Activated CD4-positive, alpha-beta T cell treated with anti-CD3 and anti-CD28 coated beads, Interleukin-2, amount 50 U/mL, for 48 hours (primary cell): ENCODE measurements at places on chromosomes 1 and 21.
A peak's percentile ranks its signal among the peaks of the same experiment; 100 is the strongest.

DNA sequence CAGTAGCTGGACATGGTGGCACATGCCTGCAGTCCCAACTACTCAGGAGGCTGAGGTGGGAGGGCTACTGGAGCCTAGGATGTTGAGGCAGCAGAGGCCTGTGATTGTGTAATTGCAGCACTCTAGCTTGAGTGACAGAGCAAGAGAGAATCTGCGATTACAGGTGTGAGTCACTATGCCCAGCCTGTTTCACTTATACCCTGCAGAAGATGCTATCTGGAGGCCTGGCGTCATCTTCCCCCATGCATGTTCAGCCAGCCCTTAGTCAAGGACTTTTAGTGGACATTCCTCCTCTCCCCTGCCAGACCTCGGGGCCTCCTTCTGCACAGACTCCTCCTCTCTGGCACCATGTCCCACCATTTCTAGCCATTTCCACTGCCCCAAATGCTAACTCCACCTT is 36.3 kb upstream of the RCC2 start:
- no peak for DNase-seq

- DNase-seq, result no peak
Observed at GRCh38 chr1:150516616-150517015, 1.1 kb downstream of the FALEC start.

- no peak for DNase-seq
Observed at GRCh38 chr1:211519602-211520001, 27.6 kb upstream of the RD3 start.

GRCh38 chr21:45818904-45819285 is 162.7 kb upstream of the COL6A1 start:
- peak; percentile 87 for DNase-seq

- DNase-seq, result no peak
Observed at GRCh38 chr1:70318191-70318590, 36.3 kb downstream of the ANKRD13C start.

- DNase-seq, result peak; percentile 77
Observed at GRCh38 chr1:155977690-155978324, 540 bp downstream of the ARHGEF2 start.

DNA sequence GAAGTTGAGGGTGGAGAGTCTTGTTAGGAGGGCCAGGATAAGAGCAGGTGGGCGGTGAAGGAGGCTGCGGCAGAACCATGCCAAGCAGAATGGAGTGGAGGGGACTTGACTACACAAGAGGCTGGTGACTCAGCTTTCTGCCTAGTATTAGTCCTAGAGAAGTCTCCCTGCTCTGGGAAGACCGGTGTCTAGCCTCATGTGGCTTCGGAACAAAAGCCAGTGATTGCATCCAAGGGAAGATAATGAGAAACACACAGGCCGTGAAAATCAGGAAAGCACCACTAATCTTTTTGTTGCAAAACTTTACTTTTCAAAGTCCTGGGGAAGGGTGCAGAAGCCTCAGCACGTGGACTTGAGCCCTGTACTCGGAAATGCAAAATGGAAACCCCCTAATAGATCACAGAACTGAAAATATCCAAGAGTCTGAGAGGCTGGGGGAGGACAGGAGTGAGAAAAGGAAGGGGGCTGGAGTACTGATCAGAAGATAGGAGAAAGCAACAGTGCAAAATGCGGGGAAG is 31.4 kb downstream of the DDR2 start:
- DNase-seq, result no peak
